Mucosa of gallbladder (tissue), 1 donor: ENCODE measurements at places on chromosomes 2 and 18. TPM values are rescaled to one million over a fixed set of nuclear protein-coding genes. Genes with fewer than 3 reads are reported as not detected.

Gene PARD3B
- 28.0 TPM for total RNA-seq

Gene TUBA4A
- 40.6 TPM for total RNA-seq

Gene TOGARAM2
- 3.5 TPM for total RNA-seq

Gene MERTK
- total RNA-seq: 20.4 TPM

Gene NCKAP5
- total RNA-seq: 3.9 TPM

Gene ASIC4
- not detected for total RNA-seq

Gene CHRNA1
- not detected for total RNA-seq

DNA sequence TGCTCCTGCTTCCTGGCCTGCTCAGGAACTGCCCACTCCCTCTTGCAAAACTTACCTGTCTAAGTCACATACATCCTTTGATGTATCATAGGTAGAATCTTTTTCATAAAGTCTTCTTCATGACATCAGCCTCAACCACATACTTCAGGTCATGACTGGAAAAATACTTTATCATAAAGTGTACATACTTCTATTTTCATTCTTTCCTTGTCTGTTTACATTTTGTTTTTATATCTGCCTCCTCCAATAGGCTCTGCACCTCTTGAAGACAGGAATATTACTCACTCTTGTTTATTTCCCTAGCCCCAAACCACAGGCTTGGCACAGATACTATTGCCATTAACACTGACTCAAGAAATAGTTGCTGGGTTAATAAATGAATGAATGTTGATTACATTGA lies 43.6 kb upstream of the ZNF804A start:
- DNase-seq: no peak

- DNase-seq: no peak
Measured at GRCh38 chr2:129274038-129274415, 705.4 kb upstream of the RAB6C start.

- DNase-seq: no peak
Measured at GRCh38 chr2:183493040-183493439, 368.8 kb downstream of the NUP35 start.
